Left ventricle myocardium inferior (tissue), 1 donor: ENCODE measurements at places on chromosomes 5 and 9. TPM values are rescaled to one million over a fixed set of nuclear protein-coding genes. Genes with fewer than 3 reads are reported as not detected.

DNA sequence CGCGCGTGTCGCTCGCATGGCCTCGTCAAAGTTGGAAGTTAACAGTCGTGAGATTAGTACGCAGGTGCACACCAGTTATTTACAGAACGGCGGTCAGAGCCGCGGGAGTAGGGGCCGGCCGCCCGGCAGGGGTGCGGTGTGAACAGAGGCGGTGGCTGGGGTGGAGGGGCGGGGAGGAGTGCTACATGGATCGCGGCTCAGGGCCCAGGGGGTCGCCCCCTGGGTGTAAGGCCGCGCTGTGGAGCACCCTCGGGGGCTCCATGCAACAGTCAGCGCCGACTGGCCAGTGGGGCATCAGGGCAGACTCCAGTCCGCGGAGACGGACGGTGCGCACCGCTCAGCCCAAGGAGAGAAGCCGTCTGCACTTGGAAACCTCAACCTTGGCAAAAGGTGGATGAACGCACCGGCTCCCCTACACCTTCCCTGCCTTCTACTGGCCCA, 60.3 kb downstream of the ZNF354C start:
- no peak for DNase-seq

- no peak for DNase-seq
Observed at GRCh38 chr9:120137186-120137840, 442.7 kb downstream of the CDK5RAP2 start.

DNA sequence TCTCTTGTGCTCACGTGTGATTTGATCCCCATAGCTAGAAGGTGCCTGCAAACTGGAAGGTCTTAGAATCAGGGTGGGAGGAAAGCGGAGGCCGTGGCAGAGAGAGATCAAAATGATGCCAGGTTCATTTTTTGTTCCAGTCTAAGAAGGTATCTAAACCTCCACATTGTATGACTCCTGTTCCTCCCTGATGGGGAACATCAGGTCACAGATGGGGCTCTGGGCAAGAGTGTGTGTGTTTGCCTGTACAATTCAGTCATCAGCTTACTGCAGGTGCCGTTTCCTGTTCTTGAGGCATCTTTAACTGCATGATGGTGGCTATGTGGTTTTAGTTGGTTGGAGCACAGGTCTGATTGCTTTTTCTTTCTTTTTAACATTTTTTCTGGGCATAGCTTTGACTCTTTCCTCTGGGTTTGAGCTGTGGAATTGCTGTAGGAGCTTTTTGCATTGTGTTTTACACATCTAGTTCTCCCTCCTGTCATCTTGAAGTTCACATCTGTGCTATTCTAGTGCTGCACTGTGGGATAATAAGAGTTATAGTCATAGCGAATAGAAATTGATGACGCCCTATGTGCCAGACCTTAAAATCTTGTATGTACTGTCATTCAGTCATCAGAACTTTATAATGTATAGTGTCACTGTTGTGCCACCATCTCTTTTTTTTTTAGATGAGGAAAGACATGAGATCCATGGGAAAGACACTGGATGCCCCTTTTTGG, 30.8 kb downstream of the ARHGAP26 start:
- no peak for DNase-seq

DNA sequence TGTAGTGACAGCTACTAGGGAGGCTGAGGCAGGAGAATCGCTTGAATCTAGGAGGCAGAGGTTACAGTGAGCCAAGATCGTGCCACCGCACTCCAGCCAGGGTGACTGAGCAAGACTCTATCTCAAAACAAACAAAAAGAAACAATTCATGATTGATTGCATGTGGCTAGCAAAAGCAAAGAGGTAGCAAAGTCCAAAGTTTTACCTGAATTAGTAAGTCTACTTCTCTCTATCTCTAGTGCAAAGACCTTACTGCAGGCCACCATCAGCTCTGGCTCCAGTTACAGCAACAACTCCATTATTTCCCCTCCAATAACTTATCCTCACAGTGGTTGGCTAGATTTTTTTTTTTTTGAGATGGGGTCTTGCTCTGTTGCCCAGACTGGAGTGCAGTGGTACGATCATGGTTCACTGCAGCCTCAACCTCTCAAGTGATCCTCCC, 6.2 kb upstream of the SAR1B start:
- DNase-seq: no peak

DNA sequence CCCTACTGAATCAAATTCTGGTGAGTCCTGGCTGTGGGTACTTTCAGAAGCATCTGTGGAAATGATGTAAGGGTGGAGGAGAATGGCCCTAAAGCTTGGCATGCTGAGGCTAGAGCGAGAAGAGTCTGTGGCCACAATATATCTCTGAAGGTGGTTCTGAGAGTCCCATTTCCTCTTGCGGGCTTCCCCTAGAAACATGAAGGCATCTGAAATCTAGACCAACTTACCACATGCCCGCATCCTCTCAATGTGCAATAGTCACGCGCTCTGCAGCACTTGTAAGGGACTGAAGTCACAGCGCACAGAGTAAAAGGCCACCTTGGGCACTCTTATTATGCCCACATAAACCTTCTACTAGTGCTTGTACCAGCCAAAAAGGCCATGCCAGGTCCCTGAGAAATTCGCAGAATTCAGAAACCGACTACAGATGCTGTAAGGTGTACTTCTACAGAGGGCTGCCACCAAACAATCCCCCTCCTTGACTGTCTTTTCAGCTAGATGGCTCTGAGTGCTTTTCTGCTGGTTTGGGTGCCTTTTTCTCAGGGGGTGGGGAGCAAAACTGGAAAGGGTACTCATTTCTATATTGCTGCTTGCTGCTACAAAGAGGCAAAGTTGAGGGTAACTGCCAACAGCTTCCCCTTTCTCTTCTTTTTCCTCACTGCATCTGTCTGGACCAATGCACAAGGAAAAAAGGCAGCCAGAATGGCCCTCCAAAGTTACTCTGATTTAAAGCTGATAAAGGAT, 107.3 kb downstream of the ZDHHC21 start:
- no peak for DNase-seq

DNA sequence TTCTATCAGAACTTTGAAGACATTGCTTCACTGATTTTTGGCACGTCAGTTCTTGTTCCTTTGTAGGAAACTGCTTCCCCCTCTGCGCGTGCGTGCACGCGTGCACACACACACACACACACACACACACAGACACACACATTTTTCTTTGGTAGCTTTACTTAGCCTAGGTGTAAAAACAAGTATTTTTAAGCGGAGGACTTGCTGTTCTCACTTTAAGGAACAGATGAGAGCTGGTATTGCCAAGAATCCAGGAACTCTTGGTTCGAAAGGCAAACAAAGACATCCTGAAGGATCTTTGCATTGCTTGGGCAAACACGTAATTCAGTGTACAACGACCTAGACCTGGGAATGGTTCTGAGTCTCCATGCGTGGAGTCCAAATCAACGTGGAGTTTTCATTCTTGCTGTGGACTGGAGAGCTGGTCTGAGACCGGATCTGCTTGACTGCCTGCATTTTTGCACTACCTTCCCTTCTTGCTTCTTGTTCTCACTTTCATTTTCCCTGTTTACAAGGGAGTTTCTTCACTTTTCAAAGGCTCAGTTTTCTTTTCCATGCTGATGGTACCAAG, 8.2 kb downstream of the TMEM268 start:
- no peak for DNase-seq

DNA sequence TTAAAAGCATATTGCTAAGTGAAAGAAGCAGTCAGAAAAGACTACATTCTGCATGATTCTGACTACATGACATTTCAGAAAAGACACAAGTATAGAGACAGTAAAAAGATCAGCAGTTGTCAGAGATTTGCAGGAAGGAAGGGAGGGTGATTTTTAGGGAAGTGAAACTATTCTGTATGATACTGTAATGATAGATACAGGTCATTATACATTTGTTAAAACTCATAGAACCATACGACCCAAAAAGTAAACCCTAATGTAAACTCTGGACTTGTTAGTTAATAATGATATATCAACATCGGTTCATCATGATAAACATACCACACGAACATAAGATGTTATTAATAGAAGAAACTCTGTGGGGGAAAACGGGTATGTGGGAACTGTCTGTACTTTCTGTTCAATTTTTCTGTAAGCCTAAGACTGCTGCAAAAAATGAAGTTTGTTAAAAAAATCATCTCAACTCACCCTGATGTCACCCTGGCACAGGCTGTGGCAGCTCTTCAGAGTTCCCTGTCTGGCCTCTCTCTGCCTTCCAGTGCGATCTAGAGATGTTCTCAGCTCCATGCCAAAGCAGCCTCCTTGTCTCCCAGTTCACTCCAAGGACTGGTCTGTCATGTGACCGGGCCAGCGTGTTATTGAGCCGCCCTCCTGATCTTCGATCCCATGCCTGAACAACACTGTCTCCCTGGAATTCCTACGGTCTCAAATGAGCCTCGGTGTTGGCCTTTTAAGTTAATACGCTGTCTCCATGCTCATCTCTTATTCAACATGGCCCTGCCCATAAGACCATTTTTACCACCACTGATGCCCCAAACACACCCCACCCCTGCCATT, 35.4 kb downstream of the PRLR start:
- no peak for DNase-seq

DNA sequence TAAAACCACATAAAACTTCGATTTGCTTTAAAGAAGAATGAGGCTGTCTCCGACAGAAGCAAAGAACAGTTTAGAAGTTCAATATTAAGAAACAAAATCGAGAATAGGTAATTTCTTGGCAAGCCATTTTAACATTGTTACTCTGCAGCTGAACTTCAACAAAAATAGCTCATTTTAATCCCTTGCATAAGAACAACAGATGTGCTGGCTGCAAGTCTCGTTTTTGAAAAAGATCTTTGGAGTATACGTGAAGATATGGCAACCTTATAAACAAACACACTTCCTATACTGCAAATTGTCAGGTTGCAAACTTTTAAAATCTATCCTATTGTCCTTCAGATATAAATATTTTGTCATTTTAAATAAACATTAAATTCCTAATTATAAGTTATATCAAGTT, 71.5 kb downstream of the FBN2 start:
- no peak for DNase-seq

DNA sequence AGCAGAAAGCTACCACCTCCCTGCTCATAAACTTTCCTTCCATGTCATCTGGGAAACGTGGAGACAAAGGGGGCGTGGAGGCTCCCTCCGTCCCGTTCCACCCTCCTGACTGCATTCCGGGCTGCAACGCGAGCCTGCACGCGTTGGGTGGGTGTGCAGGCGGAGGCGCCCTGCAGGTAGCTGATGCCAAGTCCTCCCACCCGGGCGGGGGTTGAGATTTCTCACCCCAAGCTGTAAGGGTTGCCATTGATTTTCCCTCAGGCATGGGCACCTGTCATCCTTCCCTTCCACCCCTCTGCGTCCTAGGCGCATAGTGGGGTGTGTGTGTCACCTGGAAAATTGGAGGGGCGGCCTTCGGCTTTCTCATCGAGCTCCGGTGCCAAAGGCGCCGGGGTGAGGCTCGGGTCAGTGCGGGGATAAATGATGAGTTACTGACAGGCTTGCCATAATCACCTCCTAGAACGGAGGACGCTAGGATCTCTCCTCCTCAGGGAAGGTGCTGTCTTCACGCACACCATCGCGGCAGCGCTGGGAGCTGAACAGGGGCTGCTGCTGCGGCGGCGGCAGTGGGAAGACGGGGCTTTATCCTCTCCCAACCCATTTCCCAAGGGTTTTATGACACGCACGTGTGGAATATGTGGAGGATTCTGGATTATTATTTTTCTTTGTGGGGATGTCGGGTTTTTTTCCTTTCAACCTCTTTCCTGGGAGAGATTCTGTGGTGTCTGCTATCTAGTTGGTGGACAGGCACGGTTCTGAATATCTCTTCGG, 973 bp downstream of the PLPPR1 start:
- DNase-seq: no peak

Gene SLC23A1
- not detected for total RNA-seq

Gene FAM193B
- 21.5 TPM for total RNA-seq

Gene EDIL3
- total RNA-seq: 3.5 TPM

Gene CD274
- total RNA-seq: 14.7 TPM

Gene SPATA31D4
- total RNA-seq: not detected

Gene DIPK1B
- 21.4 TPM for total RNA-seq

Gene ATOSB
- 17.0 TPM for total RNA-seq

Gene SCGB3A2
- total RNA-seq: not detected

Gene BTNL3
- not detected for total RNA-seq
